Sciatic nerve (tissue), 2 donors: ENCODE measurements at places on chromosomes 7 and 10.

DNA sequence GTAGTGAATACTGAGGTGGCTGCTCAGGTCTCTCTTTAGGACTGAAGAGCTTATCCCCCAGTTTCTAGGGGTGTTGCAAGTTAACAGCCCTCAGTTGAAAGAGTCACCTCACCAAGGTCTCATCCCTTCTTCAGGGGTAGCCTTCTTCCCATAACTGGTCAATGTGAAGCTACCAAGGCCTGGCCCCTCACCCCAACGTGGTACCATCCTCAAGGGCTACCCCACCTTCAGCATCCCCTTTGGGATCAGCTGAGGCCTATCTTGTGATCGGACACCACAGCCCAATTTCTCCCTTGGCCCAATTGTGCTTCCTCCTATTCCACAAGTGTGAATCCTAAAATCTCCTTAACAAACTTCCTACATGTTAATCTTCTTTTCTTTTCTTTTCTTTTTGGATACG, 289.5 kb upstream of the MKLN1 start:
- no peak for DNase-seq

- no peak for DNase-seq
Measured at GRCh38 chr10:88164471-88164870, 301.0 kb downstream of the PTEN start.

DNA sequence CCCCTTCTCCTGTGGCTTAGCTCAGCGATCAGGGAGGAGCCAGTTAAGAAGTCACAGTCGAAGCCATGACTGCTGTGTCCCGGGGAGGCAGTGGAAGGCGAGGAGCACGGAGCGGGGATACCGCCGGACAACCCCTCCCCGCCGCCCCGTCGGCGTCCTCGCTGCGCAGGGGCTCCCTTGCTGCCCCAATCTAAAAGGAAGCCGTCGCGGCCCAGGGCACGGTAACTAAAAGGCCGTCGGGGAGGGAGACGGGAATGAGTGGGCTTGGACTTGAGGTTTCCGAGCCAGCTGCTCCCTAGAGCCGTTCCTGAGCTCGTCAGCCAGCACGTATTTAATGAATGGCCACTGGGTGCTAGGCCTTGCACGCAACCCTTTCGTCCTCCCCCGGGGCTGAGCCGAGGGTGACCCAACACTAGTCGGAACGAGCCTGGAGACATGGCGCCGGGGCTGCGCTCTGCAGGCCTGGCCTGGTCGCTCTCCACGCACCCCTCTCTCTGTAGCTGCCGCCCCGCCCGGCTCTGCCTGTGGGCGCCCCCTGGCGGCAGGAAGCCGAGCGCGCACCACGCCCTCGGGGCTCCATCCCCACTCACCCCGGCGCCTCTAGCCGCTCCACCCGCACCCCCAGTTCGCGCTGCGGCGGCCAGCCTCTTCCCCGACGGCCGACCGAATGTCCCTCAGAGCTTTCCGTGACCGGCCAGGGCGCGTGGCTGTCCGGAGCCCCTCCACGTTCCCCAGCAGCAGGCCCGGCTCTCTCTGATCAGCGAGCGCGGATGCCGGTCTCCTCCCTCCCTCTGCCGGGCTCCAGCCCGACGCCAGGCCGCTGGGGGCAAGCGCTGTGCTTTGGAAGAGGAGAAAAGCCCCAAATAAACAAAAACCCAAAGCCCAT, 29.3 kb upstream of the KCNK18 start:
- peak; percentile 68 for DNase-seq

DNA sequence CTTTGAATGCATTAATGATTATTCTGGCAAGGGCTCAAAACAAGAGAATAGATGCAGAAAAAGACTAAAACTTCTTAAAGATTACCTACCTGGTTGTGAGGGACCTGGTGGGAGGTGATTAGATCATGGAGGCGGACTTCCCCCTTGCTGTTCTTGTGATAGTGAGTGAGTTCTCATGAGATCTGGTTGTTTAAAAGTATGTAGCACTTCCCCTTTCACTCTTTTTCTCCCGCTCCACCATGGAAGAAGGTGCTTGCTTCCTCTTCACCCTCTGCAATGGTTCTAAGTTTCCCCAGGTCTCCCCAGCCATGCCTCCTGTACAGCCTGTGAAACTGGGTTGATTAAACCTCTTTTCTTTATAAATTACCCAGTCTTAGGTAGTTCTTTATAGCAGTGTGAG, 226.6 kb downstream of the ARHGAP12 start:
- no peak for DNase-seq

DNA sequence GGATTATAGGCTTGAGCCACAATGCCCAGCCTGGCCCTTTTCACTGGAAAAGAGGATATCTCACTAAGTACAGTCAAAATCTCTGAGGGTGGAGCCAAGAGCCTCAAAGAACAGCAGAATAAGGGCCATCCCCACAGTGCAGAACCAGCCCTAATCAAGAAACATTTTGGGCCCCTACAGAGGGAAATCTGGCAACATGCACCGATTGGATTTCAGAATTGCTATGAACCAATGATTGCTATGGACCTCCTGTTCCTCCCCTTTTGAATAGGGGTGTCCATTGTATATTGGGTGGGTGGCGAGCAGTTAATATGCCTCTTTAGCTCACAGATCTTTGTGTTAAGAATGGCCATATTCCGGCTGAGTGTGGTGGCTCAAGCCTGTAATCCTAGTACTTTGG, 42.7 kb downstream of the SKIDA1 start:
- no peak for DNase-seq

DNA sequence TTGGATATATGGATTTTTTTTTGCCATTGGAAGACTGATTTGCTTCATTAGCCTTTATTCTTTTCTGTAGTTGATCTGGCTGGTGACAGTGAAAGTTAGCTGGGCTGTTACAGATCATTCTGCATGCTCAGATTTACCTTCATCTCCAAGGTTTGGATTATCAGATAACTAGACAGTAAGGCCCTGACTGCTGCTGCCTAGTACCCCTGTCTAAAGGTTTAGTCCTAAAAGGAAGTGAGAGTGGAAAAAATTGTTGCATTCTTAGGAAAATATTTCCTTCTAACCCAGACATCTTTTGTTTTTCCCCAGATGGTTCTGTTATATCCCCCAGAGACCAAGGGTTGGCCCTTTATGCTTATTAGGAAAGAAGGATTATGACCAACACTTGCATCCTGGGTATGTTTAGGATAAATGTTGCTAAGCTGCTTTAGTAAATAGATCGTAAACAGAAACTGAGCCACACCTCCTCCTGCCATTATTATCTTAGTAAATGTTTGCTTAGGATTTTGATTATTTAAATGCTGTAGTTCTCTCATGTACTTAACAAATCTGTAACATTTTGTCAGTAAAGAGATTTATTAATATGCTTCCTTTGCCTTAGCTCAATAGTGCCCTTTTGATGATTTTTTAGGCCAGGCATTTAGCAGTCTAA, 44.4 kb downstream of the MCU start:
- no peak for DNase-seq

- peak; percentile 41 for DNase-seq
Measured at GRCh38 chr7:157977717-157978496, 609.7 kb downstream of the PTPRN2 start.

GRCh38 chr10:4095166-4095917, 310.3 kb upstream of the KLF6 start:
- no peak for DNase-seq

DNA sequence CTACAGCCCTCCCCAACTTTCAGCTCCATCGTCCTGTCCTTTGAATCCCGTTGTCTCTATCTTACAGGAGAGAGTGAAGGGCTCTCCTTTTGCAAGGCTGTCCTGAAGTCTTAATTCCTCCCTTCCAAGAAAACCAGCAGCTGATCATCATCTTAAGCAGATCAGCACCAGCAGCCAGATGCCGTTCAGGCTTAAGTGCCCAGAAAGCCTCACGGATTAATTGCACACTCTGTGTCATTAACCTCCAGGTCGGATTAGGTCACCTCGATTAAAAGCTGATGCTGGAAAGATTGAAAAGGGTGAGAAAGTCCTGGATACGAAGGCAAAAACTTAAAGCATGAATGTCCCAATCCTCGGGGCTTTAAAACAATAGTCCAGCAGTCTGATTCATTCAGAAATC, 24.8 kb upstream of the ADARB2 start:
- DNase-seq: no peak

DNA sequence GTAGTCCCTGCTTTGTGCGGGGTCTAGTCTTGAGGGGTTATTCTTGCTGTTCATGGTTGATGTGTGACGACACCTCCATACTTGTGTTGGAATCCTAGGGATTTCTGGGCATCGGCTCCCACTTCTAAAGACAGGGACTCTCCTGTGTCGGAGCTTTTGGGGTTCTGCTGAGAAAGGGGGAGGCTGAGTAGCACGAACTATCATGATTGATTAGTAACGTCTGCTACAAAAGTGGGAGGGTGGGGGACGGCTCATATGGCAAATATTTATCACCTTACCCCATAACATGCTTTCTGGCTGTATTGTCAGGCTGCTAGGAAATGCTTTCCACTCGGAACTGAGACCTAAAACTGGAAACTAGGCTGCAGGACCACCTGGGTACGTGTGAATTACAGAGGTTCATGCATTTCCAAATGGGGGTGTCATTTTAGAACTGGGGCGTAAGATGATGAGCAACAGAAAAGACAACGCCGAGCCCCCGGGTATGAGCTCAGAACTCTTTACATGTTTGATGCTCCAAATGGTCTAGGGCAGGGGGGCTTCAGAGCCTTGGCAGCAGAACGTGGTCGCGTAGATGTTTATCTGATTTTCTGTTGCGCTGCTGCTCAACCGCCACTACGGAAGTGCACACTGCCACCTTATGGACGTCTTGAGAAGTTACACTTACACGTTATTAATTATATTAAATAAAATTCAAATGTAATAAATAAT, 15.1 kb upstream of the NME8 start:
- peak; percentile 74 for DNase-seq

DNA sequence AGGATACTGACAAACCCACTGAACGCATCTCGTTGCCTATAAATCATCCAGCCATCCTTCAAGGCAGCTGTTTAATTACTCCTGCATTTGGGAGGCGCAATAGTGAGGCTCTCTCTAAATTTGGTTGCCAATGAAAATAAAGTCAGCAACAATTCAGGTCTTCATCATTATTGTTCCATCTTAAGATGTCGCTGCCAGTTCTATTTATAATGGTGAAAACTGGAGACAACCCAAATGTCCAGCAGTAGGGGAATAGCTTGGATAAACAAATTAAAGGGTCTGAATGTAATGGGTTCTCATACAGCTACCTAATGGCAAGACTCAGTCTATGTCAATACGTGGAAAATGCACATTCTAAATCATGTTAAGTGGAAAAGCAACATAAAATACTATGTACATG, 120.1 kb upstream of the PLXNA4 start:
- DNase-seq: no peak

- no peak for DNase-seq
Measured at GRCh38 chr7:5661942-5662341, 119.5 kb downstream of the RNF216 start.

GRCh38 chr7:103127006-103127405, 21.9 kb downstream of the NAPEPLD start:
- DNase-seq: no peak

DNA sequence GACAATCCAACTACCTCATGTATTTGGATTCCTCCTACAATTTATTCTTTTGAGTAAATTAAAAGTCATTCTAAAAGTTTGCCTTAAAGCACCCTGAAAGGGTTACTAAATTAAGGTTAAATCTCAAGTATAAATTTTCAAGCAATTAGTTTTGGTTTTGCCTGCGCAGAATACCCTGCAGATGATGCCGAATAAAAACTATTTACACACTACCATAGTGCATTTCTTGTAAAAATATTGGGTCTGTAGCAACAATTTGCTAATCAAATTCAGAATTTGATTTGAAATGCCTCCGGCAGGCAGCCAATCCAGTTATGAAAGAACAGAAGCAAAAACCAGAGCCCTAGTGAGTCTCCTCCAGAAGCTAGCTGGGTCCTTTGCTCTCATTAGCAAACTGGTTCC, 122.2 kb downstream of the TWIST1 start:
- DNase-seq: no peak

- no peak for DNase-seq
Measured at GRCh38 chr10:60424971-60425370, 35.3 kb upstream of the ANK3 start.

GRCh38 chr7:131365838-131366237, 38.2 kb downstream of the MKLN1 start:
- DNase-seq: no peak

DNA sequence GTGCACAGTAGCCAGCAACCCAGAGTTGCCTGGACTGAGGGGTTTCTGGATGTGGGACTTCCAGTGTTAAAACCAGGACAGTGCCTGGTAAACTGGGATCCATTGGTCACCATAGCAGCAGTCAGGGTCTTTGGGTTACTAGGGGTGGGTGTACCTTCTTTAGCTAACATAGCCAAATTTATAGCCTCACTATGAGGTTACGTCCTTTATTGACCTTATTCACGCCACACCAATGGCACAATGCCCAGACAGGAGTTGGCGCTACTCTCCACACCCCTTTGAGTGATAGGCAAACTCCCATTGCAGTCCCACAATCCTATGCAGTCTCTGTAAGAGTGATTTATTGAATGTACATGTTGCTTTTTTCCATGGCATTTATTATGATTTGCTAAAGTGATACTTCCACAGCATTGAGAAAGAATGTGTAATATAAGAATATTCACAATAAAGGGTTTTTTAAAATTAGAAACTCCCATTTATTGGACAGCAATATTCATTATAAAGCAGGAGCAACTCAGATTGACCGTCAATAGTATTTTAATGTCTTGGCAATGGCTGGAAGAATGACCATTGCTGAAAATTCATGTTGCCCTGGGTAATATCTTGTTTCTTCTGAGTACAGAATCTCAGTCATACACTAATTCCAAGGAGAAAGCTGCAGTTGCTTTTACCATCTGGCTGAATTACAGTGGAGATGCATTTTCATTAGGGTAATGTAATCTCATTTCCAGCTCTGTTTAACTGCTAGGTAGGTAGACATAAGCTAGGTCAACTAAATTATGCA, 26.1 kb downstream of the IFIT5 start:
- DNase-seq: no peak

- DNase-seq: no peak
Measured at GRCh38 chr10:48224979-48225560, 49.4 kb downstream of the FRMPD2 start.

DNA sequence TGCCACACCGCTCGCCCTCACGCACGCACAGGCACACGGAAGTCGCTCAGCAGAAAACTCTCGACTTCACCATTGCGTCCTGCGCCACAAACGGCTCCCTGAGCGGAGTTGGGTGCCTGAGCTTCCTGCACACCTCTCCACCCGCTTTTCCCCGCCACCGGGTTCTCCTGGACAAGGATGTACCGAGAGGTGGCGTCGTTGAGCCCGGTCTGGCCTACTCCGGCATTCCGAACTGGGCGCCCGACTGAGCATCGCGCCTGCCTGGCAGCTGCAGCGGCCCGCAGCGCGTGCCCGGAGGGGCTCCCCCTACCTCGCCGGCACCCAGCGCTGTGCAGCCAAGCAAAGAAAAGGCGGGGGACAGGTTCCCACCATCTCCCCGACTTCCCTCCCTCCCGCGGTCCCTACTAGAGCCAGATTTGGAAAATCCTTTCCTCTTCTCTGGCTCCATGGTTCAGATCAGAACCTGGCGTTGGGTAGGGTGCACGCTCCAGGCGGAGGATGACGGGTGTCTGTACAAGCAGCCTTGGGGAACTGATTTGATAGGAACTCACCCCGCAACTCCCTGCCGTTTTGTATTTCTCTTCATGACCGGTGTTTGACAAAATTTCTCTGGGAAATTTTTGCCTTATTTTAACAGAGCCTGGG, 1.7 kb downstream of the SORCS3 start:
- DNase-seq: peak; percentile 80

GRCh38 chr10:133378251-133379096, 588 bp upstream of the PAOX start:
- DNase-seq: peak; percentile 88
